Transverse colon (tissue), 4 donors: ENCODE measurements at places on chromosomes 5 and 9.
A peak's percentile ranks its signal among the peaks of the same experiment; 100 is the strongest.

- DNase-seq = no peak
These were observed 22.9 kb upstream of the SPATA31C2 start for GRCh38 chr9:88161144-88161543.

DNA sequence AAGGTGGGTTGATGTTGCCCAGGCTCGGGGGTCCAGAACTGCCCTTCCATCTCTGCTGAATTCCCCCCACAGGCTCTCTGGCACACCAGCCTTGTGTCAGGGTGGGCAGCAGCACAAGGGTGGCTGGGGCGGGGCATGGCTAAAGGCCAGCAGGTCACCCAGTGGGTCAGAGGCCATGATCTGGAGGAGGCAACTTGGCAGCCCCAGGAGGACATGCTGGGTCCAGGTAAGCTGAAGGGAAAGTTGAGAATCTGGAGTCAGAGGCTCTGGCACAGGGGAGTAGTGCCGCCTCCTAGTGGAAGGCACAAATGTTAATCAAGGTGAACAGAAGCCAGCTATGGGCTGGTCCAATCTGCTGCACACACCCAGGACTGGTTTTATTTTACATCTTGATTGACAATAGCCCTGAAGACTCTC, 6.2 kb downstream of the TMEM8B start:
- DNase-seq = peak; percentile 60

DNA sequence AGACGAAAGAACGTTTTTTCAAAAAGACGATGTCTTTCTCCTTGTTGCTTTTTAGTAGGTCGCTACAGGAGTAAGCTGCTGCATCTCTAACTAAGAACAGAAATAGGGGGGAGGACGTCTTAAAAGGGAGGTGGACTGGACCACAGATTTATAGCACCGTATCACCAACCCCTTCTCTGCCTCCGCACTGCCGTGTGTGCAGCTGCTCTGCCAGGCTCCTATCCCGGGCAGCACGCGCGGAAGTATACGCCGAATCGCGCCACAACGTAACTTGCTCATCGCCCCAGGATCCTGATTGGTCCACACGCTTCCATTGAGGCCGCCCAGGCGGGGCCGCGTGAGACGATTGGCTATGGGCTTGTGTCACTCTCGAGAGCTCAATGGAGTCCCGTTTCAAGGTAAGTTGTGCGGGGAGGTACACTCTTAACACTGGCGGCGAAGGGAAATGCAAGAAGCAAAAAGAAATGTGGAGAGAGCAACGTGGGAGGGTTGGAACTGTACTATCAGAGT, at the start of gene ELAVL2:
ELAVL2 (minus strand) TSS at position 121 of the 510 bp plus-strand sequence. CDS start 64,006 bp downstream, outside the sequence.
- peak; percentile 94 for DNase-seq

DNA sequence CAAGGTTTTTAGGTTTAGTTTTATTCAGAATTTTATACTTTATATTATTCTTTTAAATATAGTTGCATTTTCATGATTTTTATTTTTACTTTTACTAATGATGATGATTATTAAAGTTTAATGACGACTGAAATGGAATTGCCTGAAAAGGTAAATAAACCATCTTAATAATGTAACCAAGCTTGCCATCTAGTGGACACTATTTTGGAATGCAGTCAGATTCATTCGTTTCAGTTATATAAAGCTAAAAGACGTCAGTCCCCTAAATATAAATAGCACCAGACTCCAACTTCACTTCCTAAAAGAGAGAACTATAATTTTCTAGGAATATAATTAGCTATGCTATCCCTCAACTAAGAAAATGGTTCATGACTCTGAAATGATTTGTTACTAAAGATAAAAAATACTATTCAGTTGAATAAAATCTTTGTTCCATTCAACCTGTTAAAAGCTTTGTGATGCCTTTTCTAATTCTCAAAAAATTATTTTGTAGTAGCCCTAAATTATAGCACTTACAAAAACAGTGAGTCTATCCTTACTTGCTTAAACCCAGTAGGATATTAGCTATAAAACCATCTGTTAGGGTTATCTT, 19.9 kb downstream of the ABITRAM start:
- DNase-seq = no peak

DNA sequence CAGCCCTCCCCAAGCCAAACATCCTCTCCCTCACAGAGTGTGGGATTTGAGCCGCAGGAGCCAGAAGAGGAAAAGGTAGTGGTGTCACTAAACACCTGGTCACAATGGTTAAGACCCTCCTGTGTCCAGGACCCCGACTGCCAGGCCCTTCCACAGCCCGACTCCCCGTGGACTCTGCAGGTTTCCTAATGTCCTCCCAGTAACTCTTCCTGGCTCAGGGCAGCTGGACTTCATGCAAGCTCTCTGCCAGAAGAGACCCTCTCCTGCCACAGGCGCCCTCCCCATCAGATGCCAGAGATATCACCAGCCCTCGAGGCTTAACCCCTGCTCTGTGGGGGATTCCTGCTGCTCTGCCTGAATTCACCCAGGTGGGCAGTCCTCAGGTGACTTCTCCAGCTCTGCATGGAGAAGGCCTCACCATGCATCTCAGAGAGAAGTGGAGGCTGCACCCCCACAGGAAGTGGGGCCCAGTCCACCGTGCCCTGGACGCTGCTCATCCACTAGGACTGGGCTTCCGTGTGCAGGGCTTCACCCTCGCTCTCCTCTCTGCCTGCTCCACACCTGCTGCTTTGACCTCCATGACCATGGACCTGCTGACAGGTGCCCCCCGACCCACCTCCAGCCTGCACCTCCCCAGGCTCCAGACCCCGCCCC, 111.2 kb downstream of the ADAMTS2 start:
- DNase-seq = no peak

GRCh38 chr5:57383093-57383861, 99.3 kb downstream of the ACTBL2 start:
- DNase-seq = no peak

GRCh38 chr9:97788763-97789663, 64.0 kb upstream of the FOXE1 start:
- no peak for DNase-seq

- DNase-seq = peak; percentile 53
These were observed 67.0 kb upstream of the DPYSL3 start for GRCh38 chr5:147576646-147577535.

DNA sequence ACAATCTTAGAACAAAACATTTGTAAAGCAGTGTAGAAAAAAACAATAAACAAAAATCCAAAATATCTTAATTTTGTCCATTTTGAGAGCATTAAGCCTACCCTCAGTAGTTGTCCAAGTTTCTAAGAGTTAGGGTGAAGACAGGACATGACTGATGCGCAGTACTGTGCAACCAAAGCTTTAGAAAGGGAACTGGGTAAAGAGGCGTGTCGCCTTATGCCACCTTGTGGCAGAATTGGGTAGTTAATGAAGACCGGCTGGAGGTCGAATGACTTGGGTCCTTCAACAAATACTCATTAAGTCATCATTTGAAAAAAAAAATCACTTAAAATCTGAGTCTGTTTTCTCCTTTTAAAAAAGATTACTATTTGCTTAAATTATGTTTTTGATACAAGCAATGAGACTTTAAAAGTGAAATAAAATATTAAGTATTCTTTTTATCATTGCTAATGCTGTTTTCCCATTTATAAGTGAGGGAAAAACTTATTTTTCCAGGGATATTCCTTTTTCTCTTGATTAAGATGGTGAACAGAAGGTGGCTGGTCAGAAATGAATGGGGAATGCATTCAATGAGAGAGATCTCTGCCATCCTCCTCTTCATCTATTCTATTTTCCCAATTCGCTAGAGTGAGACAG, 3.5 kb upstream of the RNF20 start:
- peak; percentile 77 for DNase-seq

DNA sequence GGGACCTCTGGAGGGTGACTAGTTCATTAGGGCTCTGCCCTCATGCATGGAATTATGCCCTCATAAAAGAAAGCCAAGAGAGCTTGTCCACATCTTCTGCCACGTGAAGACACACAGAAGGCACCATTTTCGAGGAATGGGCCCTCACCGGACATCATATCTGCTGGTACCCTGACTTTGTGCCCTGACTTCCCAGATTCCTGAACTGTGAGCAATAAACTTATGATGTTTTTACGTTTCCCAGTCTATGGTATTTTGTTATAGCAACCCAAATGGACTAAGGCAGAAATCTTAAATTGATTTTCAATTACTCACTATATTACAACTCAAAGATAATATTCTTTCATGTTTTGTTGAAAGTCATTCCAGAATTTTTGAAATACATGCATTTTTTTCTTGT, 163.8 kb upstream of the PAPPA start:
- DNase-seq = no peak

DNA sequence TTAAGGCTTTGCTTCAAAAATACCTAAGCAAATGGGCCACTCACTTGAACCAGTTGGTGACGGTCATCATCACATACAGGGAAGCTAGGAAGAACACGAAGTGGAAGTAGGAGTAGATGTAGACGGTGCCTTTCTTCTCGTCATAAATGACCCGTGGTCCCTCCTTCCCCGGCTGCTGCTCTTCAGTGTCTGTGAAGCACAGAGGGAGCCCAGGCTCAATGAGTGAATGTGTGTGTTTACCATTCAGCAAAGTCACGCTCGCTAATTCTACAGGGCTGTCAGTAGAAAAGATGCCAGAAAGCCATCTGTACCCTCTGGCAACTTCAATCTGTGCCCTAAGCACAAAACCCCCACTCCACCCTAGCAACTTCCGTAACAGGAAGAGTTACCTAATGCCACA, 109.8 kb downstream of the SERINC5 start:
- no peak for DNase-seq

- no peak for DNase-seq
These were observed 726.4 kb upstream of the TYRP1 start for GRCh38 chr9:11966786-11967185.

- DNase-seq = no peak
These were observed 4.1 kb downstream of the ISOC1 start for GRCh38 chr5:129098488-129099183.

DNA sequence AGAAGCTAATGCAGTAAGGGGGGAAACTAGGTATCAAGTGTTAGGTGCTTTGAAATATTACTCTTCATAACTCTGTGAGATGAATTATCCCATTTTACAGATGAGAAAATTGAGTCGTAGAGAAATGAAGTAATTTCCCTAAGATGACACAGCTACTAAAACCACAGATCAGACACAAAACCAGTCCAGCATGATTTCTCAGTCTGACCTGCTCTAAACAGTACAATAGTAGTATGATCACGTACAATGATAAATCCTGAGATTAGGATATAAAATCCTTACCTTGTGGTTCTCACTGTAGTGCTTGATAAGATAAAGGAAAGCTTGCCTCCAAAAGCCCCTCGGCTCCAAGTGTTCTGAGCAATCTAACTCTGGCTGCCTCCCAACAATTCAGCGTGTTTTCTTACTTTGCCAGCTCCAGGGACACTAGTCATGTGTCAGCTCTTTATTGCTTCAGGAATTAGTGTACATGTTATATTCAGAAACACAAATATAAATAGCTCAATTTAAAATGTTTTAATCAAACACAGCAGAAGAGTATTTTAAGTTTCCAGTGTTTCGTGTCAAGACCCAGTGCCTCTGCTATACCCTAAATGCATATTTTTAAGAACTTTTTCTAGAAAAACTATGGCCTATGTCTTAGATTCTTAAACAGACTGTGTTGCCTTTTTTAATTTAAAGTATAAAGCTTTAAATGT, 243.6 kb downstream of the DENND1A start:
- DNase-seq = peak; percentile 71

- DNase-seq = no peak
These were observed 14.6 kb upstream of the LMX1B start for GRCh38 chr9:126599047-126599650.

DNA sequence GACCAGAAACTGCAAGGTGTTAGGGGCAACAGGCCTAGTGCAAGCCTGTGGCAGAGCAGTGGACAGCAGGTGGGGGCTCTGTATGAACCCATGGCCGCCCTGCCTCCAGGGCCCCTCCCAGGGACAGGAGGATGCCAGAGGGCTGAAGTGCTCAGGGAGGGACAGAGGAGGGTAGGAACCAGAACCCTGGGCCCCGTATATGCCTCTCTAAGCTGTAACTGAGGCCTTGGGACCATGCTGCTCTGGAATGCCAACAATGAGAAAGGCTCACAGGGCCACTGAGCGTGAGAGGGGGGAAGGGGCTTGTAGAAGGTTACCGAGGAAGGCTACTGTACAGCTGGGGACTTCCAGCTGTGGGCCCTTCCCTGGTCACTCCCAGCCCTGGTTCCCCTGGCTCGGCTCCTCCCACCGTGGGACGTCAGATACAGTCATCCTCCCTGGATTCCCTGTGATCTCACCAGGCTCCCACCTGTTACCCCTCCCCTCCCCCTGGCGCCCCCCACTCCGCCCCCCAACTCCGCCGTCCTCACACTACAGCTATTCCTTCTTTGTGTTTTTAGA, 21.1 kb downstream of the AQP7 start:
- no peak for DNase-seq

GRCh38 chr5:137636830-137637714, 98.8 kb downstream of the KLHL3 start:
- DNase-seq = no peak

- DNase-seq = no peak
These were observed 25.1 kb downstream of the PAPPA start for GRCh38 chr9:116178481-116179211.

DNA sequence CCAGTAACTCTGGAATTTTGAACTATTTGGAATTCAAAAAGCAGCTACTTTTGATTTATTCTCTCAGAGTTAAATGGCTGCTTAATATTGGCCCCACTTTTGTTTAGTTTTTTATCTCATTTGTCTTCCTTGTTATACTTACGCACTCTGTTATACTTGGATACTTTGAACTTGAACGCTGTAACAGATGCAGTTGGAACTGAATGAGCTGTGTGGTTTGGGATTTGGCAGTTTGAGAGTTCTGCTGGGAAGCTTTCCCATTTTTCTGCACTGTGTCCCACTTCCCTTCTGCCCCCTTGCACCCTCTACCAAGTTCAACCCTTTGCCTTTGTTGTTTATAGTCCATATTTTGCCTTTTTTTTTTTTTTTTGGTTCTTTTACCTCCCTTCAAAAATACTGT, 3.8 kb downstream of the RHOBTB3 start:
- no peak for DNase-seq

- no peak for DNase-seq
These were observed 12.2 kb downstream of the DAB2IP start for GRCh38 chr9:121663591-121663990.

GRCh38 chr5:173498739-173499470, 117.5 kb downstream of the BOD1 start:
- DNase-seq = no peak
